Epithelial cell of proximal tubule (primary cell): ENCODE measurements at places on chromosomes 11 and 22. TPM values are rescaled to one million over a fixed set of nuclear protein-coding genes. Genes with fewer than 3 reads are reported as not detected.

- no peak for DNase-seq
These were observed 47.0 kb upstream of the SUSD2 start for GRCh38 chr22:24134090-24134846.

GRCh38 chr11:103902994-103903393 is 133.4 kb upstream of the DDI1 start:
- no peak for DNase-seq

DNA sequence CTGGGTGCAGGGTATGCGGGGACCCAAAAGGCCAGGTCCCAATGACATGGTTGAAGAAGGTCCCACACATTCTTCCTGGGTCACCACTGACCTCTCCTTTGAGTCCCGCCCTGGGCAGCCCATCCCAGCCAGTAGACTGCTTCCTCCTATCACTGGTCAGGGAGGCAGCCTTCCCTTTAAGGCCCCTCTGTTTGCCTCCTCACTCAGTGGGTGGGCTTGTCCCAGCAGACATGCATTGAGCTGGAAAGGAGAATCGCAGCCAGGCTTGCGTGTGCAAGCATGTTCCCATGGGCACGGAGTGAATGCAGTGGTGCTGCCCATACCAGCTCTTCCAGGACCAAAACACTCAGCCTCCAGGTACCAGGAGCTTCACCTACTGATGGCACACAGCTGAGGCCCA is 162.4 kb upstream of the SYT13 start:
- DNase-seq, result no peak

DNA sequence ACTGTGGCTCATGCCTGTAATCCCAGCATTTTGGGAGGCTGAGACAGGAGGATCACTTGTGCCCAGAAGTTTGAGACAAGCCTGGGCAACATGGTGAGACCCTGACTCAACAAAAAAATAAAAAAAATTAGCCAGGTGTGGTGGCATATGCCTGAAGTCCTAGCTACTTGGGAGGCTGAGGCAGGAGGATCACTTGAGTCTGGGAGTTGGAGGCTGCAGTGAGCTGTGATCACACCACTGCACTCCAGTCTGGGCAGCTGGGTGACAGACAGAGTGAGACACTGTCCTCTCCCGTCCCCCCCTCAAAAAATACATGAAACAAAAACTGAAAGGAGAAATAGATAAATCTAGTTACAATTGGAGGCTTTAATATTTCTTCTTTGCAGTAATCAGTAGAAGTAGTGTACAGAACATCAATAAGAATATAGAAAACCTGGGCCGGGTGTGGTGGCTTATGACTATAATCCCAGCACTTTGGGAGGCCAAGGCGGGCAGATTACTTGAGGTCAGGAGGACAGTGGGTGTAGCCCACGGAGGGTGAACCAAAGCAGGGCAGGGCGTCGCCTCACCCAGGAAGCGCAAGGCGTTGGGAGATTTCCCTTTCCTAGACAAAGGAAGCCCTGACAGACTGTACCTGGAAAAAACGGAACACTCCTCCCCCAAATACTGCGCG is 19.6 kb upstream of the DLAT start:
- no peak for DNase-seq

GRCh38 chr11:68652683-68653156 is 31.6 kb upstream of the GAL start:
- DNase-seq, result no peak

GRCh38 chr11:3091846-3092602 is 34.8 kb upstream of the CARS1 start:
- DNase-seq, result no peak

GRCh38 chr11:30147293-30147692 is 83.5 kb upstream of the FSHB start:
- DNase-seq, result no peak

- DNase-seq, result no peak
These were observed 52.6 kb downstream of the IGSF9B start for GRCh38 chr11:133903875-133904817.

- no peak for DNase-seq
These were observed 613.8 kb downstream of the BRD1 start for GRCh38 chr22:49213731-49214352.

- no peak for DNase-seq
These were observed 111.8 kb downstream of the CCDC81 start for GRCh38 chr11:86486261-86487030.

GRCh38 chr11:72735495-72736027 is 16.6 kb downstream of the ARAP1 start:
- no peak for DNase-seq

GRCh38 chr11:69307871-69308431 is 14.0 kb downstream of the MYEOV start:
- DNase-seq, result no peak

DNA sequence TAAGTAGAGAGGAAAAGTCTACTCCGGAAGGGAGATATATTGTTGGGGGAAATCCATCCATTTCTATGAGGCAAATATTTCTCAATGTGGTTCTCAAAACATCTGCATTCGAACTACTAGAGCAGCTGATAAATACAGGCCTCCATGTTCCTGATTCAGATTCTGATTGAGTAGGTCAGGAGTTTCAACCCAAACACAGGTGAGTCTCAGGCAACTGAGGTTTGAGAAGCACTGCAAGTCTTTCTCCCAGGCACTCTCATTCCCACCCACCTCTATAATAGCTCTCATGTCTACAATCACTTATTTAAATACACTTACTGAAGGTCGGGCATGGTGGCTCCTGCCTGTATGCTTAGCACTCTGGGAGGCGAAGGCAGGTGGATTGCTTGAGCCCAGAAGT is 14.7 kb upstream of the ASPHD2 start:
- no peak for DNase-seq

- DNase-seq, result no peak
These were observed 19.7 kb upstream of the SLC25A1 start for GRCh38 chr22:19197997-19198865.

OR52N4 gene
- total RNA-seq, result not detected in 2 replicates

CHRM1 gene
- not detected in 2 replicates for total RNA-seq

TRIM49 gene
- not detected in 2 replicates for total RNA-seq

POU2AF1 gene
- total RNA-seq, result not detected in 2 replicates

MAJIN gene
- total RNA-seq, result not detected in 2 replicates

STIM1 gene
- total RNA-seq, result 14.9 and 16.5 TPM in 2 replicates
